ENCODE measurements at places on chromosomes 13 and 19.

GRCh38 chr19:2043961-2044708 lies 6.9 kb downstream of the MKNK2 start:
- DNase-seq: no peak

DNA sequence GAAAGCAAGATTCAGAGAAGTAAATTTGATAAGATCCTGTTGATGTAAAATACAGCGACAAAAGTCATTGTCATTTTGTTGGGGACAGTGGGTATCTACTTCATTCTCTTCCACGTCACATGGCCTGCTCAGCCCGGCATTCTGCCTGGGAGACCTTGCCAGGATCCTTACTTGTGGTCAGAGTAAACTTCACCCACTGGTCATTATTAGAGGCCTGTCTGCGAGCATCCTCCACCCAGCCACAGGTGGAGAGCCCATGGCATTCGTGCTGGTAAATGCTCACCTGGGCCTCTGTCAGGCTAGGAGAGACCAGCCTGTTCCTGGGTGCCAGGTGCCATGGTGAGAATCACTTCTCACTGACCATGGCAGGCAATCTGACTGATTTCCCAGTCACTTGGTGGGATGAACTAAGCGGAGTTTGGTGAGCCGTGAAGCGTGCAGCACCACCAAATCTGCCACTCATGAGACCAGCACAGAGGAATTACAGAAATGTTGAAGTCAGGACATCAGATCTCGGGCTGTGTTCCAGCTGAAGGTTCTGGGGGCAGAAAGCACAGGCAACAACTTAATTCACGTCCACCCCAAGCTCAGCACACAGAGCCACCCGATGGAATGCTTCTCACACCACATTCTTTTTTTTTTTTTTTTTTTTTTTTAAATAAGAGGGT lies 107.0 kb downstream of the SIPA1L3 start:
- no peak for DNase-seq

DNA sequence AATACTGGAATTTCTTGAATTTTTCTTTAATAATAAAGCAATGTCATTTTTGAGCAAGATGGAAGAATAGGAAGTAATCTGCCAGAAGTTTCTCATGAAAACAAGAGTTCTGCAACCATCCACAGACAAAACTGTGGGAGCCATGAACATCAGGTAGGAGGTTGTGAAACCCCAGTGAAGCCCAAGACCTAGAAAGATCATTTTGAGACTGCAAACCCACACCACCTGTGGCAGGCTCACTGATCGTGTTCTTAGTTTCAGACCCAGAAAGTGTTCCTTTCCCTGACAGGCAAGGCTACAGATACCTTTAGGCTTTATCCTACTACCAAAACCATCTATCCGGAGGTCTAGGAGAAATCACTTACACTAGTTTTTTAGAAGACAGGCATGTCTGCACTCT lies 2189.8 kb upstream of the PCDH20 start:
- DNase-seq: no peak

- no peak for DNase-seq
These were observed 498.6 kb downstream of the KCTD12 start for GRCh38 chr13:76387566-76387965.

DNA sequence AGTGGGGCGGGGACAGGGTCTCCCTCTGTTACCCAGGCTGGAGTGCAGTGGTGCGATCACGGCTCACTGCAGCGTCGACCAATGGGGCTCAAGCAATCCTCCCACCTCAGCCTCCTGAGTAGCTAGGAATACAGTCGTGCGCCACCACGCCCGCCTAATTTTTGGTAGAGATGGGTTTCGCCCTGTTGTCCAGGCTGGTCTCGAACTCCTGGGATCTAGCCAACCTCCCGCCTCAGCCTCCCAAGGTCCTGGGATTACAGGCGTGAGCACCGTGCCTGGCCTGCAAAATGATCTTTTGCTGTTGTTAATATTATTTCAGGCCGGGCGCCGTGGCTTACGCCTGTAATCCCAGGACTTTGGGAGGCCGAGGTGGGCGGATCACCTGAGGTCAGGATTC lies 621 bp upstream of the TGDS start:
- no peak for DNase-seq

GRCh38 chr19:54661846-54662481 lies 821 bp upstream of the LILRB4 start:
- DNase-seq: no peak

GRCh38 chr13:30091035-30091434 lies 216.3 kb downstream of the KATNAL1 start:
- DNase-seq: no peak

DNA sequence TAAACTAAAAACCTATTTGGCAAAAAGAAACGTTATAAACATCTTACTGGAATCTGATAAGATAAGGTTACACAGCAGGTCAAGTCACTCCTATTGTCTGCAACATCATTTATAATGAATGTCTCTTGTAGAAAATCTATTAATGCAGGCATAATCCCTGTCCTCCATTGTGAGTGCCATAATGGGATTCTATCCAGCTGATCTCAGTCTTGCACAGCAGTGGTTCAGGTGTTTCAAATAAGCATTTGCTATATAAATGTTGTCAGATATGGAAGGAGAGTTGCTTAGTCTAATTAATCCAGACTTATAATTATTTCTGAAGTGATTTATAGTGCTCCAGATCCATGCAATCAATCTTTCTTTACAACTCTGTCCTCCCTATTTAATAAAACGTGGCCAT lies 186.5 kb upstream of the ATXN8OS start:
- no peak for DNase-seq

GRCh38 chr13:37736045-37736444 lies 133.5 kb downstream of the TRPC4 start:
- no peak for DNase-seq

GRCh38 chr19:4755459-4755858 lies 31.8 kb upstream of the DPP9 start:
- no peak for DNase-seq

GRCh38 chr13:75391432-75392100 lies 90.4 kb downstream of the TBC1D4 start:
- no peak for DNase-seq

- no peak for DNase-seq
These were observed 15.2 kb upstream of the SHFL start for GRCh38 chr19:10070730-10071446.

GRCh38 chr19:41263042-41263849 lies 926 bp upstream of the HNRNPUL1 start:
- no peak for DNase-seq

DNA sequence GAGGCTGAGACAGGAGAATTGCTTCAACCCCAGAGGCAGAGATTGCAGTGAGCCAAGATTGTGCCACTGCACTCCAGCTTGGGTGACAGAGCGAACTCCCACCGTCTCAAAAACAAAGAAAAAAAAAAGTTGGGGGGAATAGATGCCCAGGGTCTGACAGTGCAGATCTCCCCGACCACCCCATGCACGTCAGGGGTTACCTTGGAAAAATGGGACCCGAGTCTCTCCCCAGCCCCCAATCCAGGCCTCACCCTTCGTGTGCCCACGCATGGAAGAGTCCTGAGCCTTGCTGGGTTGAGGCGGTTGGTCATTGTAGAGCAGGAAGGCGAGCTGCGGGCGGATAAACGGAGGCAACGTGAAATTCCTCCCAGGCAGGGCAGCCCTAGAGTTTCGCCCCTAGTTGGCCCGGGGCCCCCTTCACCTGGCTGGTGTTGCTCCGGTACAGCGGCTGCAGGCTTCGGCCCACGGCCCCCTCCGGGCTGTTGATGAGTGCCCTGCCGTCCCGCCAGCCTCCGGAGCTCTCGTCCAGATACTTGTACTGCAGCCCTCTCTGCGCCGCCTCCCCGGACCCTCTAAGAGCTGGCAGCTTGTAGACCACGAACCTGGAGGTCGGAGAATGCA lies 588 bp downstream of the DNASE2 start:
- DNase-seq: no peak

DNA sequence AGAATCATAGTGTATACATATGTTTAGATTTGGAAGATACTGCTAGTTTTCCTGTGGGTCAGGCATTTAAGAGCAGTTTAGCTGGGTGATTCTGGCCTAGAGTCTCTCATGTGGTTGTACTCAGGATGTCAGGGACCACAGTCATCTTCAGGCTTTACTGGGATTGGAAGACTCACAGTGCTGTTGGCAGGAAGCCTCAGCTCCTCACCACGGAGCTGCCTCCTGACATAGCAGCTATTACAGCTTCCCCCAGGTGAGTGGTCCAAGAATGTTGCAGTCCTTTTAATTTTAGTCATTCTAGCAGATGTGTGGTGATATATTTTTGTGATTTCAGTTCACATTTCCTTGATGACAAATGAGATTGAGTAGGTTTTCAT lies 16.9 kb upstream of the GPR18 start:
- no peak for DNase-seq

DNA sequence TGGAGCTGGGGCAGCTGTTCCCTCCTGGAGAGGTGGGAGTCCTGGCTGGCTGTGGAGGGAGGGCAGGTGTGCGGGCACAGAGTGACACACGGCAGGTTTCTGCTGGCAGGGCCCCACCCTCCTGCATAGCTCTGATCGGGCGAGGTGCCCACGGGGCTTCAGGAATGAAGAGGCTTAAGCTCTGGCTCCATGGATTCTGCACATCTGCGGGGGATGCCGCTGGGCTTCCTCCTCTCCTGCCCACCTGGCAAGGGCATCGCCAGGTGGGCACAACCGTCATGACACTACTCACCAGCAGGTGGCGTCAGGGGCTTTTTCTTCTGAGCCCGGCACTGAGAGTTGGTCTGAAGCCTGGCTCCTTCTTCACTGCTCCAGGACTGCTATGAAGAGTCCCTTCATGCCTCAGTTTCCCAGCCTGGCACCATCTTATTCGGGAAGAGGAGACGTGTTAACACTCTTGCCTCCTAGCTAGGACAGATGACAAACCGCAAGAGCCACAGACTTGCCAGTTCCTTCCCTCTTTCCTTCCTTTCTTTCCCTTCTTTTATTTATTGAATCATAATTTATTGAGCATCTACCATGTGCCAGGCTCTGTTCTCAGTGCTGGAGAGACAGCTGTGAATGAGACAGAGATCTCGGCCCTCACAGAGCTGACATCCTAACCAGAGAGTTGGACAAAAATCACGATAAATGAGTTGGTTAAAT lies 15.2 kb upstream of the PAK4 start:
- DNase-seq: no peak

- no peak for DNase-seq
These were observed 20.5 kb downstream of the DZIP1 start for GRCh38 chr13:95624020-95624419.

GRCh38 chr13:53778937-53779336 lies 750.3 kb downstream of the OLFM4 start:
- no peak for DNase-seq

DNA sequence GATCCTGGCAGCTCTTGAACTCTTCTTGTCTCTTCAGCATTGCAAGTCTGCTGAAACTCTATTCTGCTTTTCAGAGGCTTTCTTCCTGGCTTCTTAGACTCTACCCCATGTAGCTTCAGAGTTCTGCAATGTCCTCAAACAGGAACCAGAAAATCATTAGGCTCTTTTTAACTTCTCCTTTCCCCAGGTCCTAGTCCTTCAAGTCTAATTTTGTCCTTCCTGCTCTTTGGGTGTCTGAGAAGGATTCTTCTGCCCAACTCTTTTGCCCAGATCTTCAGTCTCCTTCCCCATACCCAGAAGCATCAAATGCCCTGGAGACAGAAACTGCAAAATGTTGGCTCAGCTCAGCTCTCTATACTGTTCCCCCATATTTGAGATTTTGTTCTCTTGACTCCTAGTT lies 50.0 kb upstream of the CALM3 start:
- no peak for DNase-seq

DNA sequence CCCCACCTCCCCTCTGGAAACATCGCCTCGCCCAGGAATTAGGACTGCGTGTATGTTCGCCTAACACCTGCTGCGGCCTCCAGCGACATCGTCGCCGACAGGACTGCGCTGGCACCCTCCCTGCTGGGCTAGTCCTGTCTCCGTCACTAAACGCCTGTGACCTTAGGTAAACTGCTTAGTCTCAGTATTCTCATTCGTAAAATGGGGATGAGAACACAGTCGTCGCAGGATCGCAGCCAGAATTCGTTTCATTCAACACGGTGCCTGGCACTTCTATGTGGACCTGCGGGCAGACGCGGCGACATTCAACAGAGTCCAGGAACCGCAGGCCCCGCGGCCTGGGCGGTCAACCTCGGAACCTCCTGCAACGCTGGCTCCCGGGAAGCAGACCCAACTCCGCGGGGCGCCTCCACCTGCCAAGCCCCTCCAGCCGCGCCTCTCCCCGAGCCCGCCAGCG lies 485 bp downstream of the CRYL1 start:
- no peak for DNase-seq

GRCh38 chr19:604355-604754 lies 14.7 kb downstream of the HCN2 start:
- DNase-seq: no peak

- no peak for DNase-seq
These were observed 499 bp upstream of the KLK13 start for GRCh38 chr19:51065221-51065960.

GRCh38 chr19:31340042-31341025 lies 8.9 kb downstream of the TSHZ3 start:
- DNase-seq: no peak
